ENCODE measurements at places on chromosomes 2 and 18. TPM values are rescaled to one million over a fixed set of nuclear protein-coding genes. Genes with fewer than 3 reads are reported as not detected.

- DNase-seq, result peak; percentile 66
Observed at GRCh38 chr2:96267159-96267971, 1.3 kb downstream of the CIAO1 start.

- DNase-seq, result no peak
Observed at GRCh38 chr2:18841248-18842150, 252.1 kb upstream of the NT5C1B start.

- no peak for DNase-seq
Observed at GRCh38 chr18:3597409-3598357, 147.7 kb downstream of the TGIF1 start.

- no peak for DNase-seq
Observed at GRCh38 chr2:48316753-48317750, 212.9 kb upstream of the STON1 start.

GRCh38 chr18:75008186-75008585, 200.8 kb downstream of the PTGR3 start:
- DNase-seq, result no peak

DNA sequence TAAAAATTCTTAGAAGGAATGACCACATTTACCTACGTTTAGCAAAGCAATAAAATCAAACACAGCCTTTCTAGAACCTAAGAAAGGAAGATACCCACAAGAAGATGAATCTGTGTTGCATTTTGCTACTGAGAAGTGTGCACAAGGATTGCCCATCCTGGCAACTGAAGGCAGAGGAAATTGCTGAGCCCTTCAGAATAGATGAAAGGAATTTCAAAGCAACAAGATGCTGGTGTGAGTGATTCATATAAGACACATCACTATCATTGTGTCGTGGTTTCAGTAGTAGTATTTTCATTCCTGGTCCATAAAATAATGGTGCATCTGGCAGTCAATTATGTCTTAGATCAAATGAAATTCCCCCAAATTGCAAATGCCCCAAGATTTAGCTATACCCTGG, 48.4 kb upstream of the ANKRD44 start:
- DNase-seq, result no peak

GRCh38 chr2:106341666-106342065, 126.5 kb downstream of the RGPD3 start:
- no peak for DNase-seq

GRCh38 chr2:194105358-194105757, 1551.7 kb upstream of the SLC39A10 start:
- no peak for DNase-seq

GRCh38 chr2:68119504-68119903, 38.2 kb upstream of the PNO1 start:
- no peak for DNase-seq

GRCh38 chr2:176234940-176235339, 34.3 kb upstream of the MTX2 start:
- DNase-seq, result no peak

- no peak for DNase-seq
Observed at GRCh38 chr2:29447513-29447912, 332.3 kb downstream of the CLIP4 start.

GRCh38 chr2:225122007-225122406, 79.7 kb upstream of the DOCK10 start:
- DNase-seq, result no peak

- DNase-seq, result peak; percentile 28
Observed at GRCh38 chr2:127619877-127620705, 25.9 kb upstream of the GPR17 start.

- DNase-seq, result no peak
Observed at GRCh38 chr2:186780701-186781316, 68.2 kb downstream of the ZSWIM2 start.

The ASPRV1 gene
- 1.9 TPM for total RNA-seq

The TSPYL6 gene
- total RNA-seq, result not detected

The SLC5A7 gene
- 0.30 TPM for total RNA-seq

The ATP6V1B1 gene
- total RNA-seq, result 2.2 TPM

The DLGAP1 gene
- total RNA-seq, result 3.8 TPM

The PRADC1 gene
- 14.8 TPM for total RNA-seq

The ING5 gene
- 36.5 TPM for total RNA-seq
